Activated CD8-positive, alpha-beta T cell treated with anti-CD3 and anti-CD28 coated beads, Interleukin-2, amount 10 ng/mL, durations not matched to agents 7 days and 5 days (primary cell): ENCODE measurements at places on chromosomes 6 and 20. TPM values are rescaled to one million over a fixed set of nuclear protein-coding genes. Genes with fewer than 3 reads are reported as not detected.

Gene SLC22A2
- total RNA-seq, result not detected

Gene BPI
- total RNA-seq, result not detected

Gene TRIM10
- total RNA-seq, result not detected

Gene PAK5
- total RNA-seq, result not detected

Gene MAP3K5
- total RNA-seq, result 15.0 TPM

Gene LMBRD1
- total RNA-seq, result 22.5 TPM
